ENCODE measurements at places on chromosomes 12 and 14.

GRCh38 chr14:89476354-89476896 is 59.4 kb upstream of the FOXN3 start:
- DNase-seq = no peak

GRCh38 chr12:71128191-71128788 is 29.5 kb downstream of the TSPAN8 start:
- DNase-seq = no peak

GRCh38 chr12:26633591-26634210 is 199.3 kb downstream of the ITPR2 start:
- DNase-seq = no peak

DNA sequence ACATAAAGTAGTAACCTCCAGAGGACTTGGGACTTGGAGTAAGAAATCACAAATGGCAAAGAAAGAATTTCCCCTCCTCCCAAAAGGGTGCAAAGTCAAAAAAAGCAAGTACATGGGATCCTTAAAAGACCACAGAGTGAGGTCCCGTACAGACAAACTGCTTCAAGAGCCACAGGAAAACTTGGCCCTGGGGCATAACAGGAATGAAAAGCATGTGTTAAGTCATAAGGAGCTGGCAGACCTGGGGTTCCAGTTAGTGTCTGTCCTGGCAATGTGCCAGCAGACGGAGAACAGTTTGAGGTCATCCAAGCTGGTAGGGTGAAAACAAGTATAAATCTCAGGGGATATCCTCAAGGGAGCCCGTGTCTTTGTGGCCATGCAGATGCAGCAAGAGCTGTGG is 73.2 kb downstream of the HSD17B6 start:
- no peak for DNase-seq

DNA sequence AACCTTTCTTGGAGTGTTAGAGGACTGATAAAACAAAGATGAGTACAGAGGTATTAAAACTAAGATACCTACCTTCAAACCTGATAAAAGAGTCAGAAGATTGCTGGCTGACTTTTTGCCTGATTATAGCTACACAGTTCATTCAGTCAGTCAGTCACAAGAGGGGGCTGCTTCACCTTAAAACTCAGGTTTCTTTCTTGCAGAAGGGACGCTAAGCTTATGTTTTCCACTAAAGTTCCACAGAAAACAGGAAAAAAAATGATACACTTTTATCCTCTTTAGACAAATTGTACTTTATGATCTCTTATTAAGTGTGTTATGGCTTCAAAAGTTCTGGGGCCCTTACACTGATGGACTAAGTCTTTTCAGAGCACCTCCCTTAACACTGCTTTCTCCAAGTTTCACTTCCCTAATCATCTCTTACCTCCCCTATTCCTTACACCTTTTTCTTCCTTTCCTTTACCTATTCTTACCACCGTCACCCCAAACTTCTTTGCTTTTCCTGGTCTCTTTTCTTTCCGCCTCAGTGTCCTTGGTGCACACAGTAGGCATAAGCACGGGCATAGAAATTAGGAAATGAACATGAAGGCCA is 448.7 kb upstream of the OR4E1 start:
- DNase-seq = no peak
